GM12878 (cell line): ENCODE measurements at places on chromosomes 6 and 20.

- peaks cover 4% of the 10 kb centered on the region; the same call in 1 of the 2 replicates for H3K4me1 ChIP-seq
- H3K4me3 ChIP-seq, result no peak overlapping the region
- no peak for DNase-seq
These were observed 54.6 kb upstream of the ECHDC1 start for GRCh38 chr6:127397729-127398630.

DNA sequence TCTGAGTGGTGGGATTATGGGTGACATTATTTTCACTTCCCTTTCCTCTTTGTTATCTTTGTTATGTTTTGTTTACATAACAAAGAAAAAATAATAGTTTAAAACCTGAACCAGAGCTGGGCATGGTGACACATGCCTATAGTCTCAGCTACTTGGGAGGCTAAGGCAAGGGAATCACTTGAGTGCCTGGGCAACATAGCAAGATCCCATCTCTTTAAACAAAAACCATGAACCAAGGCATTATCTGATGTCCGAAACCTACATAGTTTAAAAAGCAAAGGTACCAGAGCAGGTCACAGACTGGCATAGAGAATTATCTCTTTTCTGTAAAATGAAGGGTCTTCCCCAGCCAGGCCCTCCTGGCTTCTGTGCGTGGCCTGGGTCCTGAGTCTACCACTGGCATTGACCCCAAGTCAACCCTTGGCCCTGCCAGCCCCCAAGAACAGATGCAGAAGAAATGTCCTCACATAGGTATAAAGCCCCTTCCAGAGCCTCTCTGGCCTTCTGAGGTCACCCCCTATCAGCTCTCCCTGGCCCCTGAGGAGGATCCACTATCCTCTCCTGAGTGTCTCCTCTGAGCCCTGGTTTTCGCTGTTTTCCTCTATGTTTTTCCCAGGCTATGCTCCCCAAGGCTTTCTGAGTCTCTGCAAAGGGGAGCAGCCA is 81.3 kb downstream of the TRERF1 start:
- peaks cover 68% of the 10 kb centered on the region for H3K4me1 ChIP-seq
- H3K27ac ChIP-seq, result no peak overlapping the region
- DNase-seq, result no peak
- no peaks in the 10 kb centered on the region for H3K36me3 ChIP-seq

- no peaks in the 10 kb centered on the region; the same call in 1 of the 2 replicates for H3K4me1 ChIP-seq
- no peak for DNase-seq
- H3K27me3 ChIP-seq, result no peaks in the 10 kb centered on the region
These were observed 66.6 kb downstream of the ECT2L start for GRCh38 chr6:138862456-138862855.

DNA sequence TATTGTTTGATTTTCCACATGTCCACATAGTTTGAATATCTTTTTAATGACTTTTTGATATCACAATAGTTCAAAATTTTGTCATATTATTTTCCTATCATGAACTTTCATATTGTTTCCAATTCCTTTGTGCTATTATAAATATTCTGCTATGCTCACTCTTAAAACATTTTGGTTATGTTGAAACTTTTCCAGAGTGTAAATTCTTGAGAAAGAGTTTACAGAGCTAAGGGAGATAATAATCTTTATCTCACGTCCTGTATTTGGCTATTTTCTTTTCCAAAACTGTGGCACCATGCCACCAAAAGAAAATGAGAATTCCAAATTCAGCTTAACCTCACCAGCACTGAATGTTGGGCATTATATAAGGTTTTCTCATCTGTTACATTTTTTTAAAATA is 210.9 kb downstream of the TFAP2B start:
- DNase-seq, result no peak
- no peaks in the 10 kb centered on the region for H3K36me3 ChIP-seq
- no peak overlapping the region for H3K27ac ChIP-seq
- H3K27me3 ChIP-seq, result no peaks in the 10 kb centered on the region
- no peak overlapping the region for H3K4me3 ChIP-seq
- no peaks in the 10 kb centered on the region for H3K4me1 ChIP-seq

- no peak overlapping the region for H3K4me3 ChIP-seq
- no peak overlapping the region for H3K27ac ChIP-seq
- no peak for DNase-seq
- H3K27me3 ChIP-seq, result 0 out of 2 replicates have a peak, but pooled peaks cover 2% of the 10 kb centered on the region
- no peaks in the 10 kb centered on the region for H3K4me1 ChIP-seq
- no peaks in the 10 kb centered on the region for H3K36me3 ChIP-seq
These were observed 1.3 kb upstream of the VNN1 start for GRCh38 chr6:132715204-132715603.
